Central memory CD8-positive, alpha-beta T cell (primary cell): ENCODE measurements at places on chromosomes 4 and X.

GRCh38 chr4:140188975-140189374 lies 35.0 kb upstream of the MAML3 start:
- no peak for DNase-seq

- no peak for DNase-seq
These were observed 6.4 kb downstream of the EDA2R start for GRCh38 chrX:66632473-66632872.

- DNase-seq: peak; percentile 33
These were observed 66.7 kb downstream of the COQ2 start for GRCh38 chr4:83217721-83218522.

DNA sequence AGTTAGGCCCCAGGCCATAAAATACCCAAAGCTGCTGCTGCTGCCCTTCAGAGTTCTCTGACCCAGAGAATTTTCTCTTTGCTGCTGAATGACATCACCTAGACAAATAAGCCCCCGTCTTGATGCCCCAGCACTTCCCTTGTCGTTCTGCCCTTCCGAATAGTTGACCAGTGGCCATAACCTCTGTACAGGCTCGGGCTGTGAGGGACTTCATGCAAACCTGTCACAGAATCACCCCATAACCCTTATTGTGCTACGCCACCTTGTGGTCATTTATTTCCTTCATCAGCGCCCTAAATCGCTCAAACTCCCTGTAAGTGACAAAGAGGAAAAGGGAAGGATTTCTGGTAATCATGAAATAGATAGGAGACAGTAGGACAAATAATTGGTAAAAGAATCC lies 18.8 kb downstream of the SPACA5 start:
- peak; percentile 13 for DNase-seq

GRCh38 chr4:127188847-127189246 lies 443.9 kb upstream of the INTU start:
- no peak for DNase-seq

- no peak for DNase-seq
These were observed 8.0 kb downstream of the SLC9B1 start for GRCh38 chr4:103011378-103012025.

DNA sequence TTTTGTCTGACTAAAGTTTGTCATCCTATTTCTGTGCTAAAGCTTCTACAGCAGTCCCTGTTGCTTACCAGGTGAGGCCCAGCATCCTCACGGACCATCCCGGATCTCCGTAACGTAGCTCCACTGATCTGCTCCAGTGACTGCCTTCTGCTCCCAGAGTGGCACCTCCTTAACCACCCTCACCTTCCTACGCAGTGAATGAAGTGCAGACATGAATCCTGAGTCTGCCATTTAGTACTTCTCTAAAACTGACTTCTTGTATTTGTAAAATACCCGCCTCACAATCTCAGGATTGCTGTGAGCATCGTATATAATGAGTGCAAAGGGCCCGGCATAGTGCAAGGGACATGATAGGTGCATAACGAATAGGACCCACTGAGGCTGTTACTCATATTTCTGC lies 27.7 kb upstream of the ACSL1 start:
- no peak for DNase-seq

DNA sequence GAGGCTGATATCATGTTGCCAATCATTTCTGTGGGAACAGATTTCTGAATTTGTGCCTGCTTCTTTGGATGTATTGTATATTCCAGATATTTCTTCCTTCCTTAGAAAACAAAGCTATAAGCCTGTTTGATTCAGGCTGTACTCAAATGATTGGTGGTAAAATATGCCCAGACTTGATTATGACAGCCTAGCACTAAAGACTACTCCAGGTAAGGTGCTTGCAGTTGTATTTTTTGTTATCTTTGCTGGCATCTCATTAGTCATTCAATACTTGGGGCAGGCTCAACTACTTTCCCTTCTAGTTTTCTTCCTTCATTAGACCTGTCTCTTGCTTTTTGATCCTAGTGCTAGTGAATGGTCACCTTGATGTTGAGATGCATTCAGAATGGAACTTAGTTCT lies 90.6 kb downstream of the ZNF518B start:
- no peak for DNase-seq

DNA sequence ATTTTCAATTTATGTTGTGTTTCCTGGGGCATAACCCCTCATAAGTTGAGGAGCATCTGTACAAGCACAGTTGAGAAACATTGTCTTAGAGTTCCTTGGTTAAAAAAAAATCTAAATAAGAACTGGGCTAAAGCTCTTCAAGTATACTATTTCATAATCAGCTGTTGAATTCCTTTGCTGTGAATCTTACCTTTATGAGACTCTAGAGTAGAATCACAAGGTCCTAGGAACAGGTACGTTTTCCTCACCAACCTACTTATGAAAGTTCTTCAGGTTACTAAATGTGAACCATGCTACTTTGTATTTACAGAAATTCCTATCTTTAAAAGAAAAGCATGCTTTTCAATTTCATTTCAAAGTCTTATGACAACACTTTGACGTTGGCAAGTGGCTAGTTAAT lies 20.9 kb upstream of the SOD3 start:
- no peak for DNase-seq

DNA sequence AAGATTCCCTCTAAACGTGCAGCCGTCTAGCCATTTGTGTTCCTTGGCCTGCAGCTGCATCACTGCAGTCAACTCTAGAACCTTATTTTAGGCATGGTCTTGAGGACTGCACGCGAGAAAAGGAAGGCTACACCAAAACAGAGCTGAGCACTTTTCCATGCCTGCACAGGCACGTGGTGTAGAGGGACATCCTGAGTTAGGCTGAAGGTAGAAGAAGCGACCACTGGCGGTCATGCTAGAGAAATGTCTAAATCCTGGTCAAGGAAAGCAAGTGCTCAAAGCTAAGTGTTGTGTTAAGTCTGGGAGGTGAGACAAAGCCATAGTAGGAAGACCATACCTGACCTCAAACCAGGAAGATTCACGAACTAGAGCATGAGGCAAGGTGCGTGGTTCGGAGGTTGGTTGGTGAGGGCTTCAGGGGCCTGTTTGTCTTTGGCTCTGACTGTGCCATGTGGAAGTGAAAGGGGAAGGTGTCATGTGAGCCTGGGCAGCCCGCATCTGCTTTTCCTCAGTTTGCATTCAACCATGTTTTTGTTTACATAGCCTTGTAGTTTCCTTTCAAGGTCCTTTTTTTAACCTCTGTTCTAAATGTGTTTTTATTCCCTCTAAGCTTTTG lies 203.8 kb downstream of the AASDH start:
- DNase-seq: no peak

DNA sequence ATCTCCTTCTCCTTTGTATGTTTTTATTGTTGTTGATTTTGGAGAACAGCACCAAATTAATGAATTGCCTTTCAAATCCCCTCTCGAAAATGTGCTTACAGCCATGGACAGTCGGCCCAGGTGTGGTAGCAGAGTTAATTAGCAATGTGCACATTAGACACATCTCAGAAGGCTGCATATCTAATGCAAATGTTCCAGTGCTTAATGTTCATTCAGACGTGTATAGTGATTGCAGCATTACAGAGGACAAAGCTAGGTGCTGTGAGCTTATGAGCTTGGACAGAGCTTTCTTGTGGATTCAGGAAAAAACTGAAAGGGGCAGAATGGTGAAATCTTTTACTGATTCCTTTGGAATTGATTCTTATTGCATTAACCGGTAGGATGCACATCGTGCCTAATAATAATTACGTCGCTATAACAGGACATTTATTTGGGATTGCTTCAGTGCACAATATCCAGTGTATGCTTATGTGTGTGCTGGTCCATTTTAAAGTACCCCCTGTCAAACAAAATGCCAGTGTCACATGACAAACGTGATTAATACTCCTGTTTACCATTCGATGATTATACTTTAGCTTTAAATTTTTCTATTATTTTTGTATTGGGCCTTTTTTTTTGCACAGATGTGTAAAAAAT lies 552.9 kb upstream of the EPHA5 start:
- no peak for DNase-seq

DNA sequence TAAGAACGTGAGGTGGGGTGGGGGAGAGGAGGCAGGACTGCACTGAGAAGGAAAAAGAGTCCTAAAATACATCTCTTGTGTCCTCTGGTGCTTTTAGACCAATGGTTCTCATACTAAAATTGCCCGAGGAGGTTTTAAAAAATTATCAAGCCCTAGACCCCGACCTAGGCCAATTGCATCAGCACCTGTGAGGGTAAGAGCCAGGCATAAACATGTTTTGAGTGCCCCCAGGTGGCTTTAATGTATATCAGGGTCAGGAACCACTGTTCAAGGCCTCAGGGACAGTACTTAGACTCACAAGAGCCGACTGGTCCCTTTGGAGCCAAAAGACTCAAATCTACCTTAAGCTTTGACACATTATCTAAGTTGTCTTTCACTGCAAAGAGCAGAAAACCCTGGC lies 37.5 kb upstream of the TMEM150C start:
- DNase-seq: no peak
